ENCODE measurements at places on chromosomes 11 and 22.

DNA sequence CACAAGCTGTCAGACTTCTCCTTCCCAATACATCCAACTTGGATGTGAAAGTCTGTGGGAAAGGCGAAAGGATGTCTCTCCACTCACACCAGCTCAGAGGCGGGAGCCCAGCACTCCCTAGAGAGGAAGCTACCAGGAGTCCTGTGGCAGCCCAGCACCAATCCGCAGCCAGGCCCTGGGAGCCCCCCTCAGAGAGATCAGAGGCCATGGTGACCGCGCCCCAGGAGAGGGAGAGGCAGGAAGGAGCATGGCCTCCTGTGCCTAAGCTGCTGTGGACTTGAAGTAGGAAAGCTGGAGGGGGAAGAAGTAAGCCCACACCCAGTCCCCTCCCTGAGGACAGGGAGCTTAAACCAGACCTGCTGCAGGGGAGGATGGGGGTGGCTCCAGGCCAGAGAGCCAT, 24.4 kb upstream of the IGSF9B start:
- DNase-seq: no peak

- no peak for DNase-seq
Measured at GRCh38 chr22:39940757-39941305, 19.4 kb upstream of the TMA7B start.

GRCh38 chr22:30564761-30565119, 9.7 kb downstream of the GAL3ST1 start:
- DNase-seq: no peak

DNA sequence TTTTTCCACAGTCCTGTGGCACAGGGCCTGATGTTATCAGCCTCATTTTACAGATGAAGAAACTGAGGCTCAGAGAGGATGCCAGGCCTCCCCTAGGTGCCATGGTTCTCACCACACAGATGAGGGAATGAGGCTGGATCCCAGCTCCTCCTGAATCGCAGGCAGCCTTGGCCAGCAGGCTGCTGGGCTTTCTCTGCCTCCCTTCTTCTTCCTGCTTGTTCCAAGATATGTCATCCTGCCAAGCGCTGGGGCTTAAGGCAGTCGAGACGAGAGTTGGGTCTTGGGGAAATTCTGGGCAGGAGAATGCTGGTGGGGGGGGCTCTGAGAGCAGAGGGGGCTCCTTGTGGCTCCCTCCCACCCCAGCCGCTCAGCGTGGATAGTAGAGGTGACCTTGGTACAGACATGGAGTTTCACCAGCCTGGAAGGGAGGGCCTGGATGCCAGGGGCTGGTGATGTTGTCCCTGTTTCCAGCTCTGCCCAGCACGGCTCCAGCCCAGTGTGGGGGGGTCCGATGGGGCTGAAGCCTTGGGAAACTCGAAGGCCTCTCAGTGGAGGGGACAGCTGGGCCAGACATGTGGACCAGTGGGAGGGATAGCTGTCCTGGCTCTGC, 16.6 kb upstream of the MPPED1 start:
- no peak for DNase-seq

GRCh38 chr22:42363892-42364291, 68.3 kb downstream of the NFAM1 start:
- DNase-seq: no peak

- DNase-seq: no peak
Measured at GRCh38 chr11:123052901-123053721, 8.8 kb downstream of the HSPA8 start.

DNA sequence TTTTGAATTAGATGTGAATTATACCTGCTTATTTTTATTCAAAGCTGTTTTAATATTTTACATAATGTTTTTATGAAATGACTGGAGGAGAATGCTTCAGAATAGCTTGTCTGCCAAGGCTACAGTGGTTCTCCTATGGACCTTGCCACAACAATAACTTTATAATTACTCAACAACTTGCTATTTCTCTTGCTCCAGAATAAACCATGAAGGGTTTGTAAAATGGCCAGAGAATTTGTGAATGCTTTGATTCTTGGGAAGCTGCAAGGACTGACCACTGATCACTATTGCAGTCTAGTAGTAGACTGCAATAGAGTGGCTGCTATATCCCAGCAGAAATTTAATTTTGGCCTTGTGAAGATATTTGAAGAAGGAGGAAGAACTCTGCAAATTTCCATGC, 199.7 kb downstream of the FAT3 start:
- no peak for DNase-seq

DNA sequence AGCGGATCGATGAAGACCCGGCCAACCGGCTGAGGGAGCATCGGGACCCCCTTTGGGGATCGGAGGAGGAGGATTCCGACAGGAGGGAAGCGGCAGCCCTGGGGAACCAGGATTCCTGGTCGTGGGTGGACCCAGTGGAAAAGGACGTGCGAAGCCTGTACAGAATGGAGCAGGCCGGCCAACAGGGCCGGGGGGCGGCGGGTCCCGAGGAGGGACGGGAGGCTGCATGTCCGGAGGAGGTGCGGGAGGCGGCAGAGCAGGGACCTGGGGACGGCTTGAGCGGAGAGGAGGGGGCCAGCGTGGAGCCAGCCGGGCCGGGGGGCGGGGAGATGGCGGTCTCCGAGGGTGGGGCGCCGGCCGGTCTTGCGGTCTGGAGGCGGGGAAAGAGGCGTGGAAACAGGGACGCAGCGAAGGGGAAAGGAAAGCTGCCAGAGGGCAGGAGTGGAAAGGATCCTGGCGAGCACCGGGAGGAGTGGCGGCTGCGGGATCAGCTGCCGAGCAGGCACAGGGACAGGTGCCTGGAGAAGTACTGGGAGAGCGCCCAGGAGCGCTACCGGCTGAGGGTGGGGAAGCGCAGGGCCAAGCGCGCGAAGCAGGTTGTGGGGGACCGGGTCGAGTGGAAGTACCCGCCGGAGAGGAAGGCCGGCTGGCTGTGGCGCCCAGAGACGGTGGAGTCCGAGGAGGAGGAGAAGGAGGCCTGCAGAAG, at the start of gene ANO5:
Gene ANO5 (plus strand): TSS at position 444 of the 706 bp plus-strand sequence. CDS start 408 bp downstream, outside the sequence.
- DNase-seq: no peak

DNA sequence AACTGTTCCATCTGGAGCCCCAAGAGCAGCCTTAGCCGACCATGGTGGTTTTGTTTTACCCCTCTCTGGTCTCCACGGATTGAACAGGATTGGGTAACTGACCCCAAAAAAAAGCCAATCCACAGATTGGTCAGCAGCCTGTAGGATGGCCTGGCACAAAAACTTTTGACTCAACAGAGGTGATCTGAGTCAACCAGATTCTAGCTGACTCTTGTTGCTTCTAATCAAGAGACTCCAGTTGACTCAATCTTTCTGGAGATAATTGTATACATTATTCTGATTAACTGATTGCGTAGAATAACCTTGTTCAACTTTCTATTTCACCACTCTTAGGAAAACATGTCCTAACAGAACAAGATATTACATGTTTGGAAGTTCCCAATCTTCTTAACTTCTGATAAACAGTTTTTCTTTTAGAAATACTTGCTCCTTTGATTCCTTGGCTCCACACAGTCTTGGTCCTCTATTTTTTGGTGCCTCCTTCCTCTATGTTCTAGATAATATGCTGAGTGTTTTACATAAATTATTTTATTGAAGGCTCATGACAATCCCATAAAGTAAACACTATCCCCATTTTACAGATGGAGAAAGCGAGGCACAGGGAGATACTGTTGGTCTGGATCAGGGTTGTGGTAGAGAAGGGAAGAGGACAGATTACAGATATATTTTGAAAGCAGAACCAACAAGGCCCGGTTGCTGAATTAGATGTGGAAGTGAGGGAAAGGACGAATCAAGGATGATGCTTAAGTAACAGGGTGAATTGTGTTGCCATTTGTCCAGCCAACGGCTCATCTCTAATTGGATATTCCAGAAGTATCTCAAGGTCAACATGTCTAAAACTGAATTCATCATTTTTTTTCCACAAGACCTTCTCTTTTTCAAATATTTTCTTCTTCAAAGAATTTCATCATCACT, 11.5 kb upstream of the ZC3H12C start:
- no peak for DNase-seq

- DNase-seq: no peak
Measured at GRCh38 chr11:134610116-134610910, 198.3 kb upstream of the B3GAT1 start.

DNA sequence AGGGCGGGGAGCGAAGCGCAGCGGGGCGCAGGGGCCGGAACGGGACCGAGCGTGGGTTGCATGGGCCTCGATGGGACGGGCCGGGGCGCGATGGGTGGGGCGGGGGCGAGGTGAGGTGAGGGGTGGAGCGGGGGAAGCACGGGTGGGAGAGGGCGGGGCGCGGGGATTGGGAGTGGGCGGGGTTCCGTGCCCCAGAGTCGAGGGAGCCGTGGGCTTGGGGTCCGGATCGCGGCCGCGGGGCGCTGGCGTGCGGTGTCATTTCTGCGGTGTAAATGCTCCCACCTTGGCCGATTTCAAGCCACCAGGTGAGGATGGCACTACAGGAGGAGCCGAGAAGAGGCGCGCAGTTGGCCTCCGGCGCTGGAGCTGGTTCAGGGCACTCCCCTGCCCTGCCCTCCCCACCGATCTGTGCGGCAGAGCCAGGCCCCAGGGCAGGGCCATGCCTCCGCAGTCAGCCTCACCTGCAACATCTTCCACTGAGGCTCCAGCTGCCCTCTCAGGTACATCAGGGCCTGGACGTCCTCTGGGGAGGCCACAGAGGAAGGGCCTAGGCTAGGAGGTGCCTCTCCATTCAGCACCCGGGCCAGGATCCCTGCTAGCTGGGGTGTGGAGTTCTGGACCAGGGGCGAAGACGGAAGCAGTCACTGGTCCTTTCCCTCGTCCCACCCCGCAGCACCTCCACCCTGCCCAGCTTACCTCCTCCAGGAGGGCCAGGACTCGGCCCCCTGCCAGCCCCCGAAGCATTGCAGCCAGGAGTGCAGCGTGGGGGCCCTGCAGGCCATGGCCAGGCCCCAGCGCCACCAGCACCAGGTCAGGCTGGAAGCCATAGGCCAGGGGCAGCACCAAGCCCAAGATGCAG, 620 bp upstream of the TUBGCP6 start:
- no peak for DNase-seq

DNA sequence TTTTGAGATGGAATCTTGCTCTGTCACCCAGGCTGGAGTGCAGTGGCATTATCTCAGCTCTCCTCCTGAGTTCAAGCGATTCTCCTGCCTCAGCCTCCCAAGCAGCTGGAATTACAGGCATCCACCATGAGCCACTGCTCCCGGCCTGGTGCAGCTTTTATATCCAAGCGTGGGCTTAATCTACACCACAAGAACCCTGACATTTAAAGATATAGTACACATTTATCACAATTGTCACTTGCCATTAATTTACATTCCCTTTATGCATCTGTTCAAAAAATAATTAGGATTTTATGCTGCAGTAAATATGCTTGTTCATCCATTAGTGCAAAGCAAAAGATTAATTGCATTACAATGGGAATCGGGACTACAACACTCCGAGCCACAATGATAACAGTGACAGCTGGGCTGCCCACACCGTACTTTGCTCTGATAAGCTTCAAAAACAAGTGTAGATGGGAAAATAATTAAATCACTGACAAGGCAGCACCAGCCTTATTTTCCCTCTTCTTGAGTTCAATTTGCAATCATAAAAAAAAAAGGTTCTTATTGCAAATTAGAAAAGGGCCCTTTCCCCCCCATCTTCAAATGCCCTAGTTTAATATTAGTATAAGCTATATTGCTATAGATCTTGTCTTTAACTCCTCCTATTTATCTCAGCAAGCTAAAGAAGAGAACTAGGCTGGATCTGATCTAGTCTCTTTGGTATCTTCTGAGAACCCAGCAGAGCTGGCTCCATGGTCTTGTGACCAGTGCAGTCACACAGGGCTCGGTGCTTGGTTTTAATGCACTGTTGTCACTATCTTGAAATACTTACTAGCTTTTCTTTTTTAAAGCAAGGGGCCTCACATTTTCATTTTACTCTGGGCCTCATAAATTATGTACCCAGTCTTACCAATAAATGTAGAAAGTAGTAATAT, 206.2 kb upstream of the LRRC4C start:
- no peak for DNase-seq

GRCh38 chr11:33040033-33040861, 875 bp downstream of the TCP11L1 start:
- peak; percentile 40 for DNase-seq

DNA sequence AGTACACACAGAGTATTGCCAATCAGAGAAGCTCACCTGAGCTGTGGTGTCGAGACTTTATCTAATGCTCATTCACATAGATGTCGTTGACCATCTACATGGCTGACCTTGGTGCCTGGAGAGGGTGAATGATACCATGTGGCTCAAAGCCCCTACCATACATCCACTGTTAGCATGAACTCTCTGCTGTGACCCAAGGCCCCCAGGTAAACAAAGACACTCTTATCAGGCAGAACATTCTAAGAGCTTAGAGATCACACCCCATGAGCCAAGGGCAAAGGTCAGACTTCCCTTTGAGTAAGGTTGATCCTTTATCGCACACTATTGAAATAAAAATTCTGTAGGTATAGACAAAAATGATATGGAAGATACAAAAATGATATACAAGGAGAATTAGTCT, 15.0 kb upstream of the PIWIL3 start:
- DNase-seq: no peak

DNA sequence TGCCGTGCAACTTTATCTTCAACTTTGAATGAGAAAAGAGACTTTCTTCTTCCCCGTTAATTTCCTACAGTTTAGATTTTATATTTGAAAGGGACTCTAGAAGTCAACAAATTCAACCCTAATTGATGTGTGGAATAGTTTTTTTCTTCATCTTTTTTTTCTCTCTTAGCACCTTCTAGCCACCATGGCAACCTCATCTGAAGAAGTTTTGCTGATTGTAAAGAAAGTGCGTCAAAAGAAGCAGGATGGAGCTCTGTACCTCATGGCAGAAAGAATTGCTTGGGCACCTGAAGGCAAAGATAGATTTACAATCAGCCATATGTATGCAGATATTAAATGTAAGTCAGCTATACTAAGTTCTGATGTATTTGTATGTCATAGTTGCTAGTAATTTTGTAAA, 10.5 kb downstream of the GTF2H1 start:
- DNase-seq: no peak

DNA sequence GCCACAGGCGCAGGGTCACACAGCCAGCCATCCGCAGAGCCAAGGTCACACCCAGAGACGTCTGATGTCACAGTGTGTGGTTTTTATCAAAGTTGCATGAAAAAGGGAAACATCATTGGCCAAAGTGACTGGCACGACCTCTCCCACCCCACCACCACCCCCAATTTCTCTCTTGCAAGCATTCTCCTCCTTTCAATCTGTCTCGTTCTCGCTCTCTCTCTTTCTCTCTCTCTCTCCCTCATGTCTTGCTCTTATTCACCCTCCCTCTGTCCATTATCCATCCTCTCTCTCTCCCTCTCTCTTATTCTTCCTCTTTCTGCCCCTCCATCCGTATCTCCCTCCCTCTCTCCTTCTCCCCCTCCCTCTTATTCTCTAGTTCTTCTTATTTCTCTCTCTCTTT, 40.6 kb downstream of the MN1 start:
- no peak for DNase-seq

- no peak for DNase-seq
Measured at GRCh38 chr11:35689081-35689996, 26.8 kb downstream of the TRIM44 start.
